ENCODE measurements at places on chromosomes 2 and 18. TPM values are rescaled to one million over a fixed set of nuclear protein-coding genes. Genes with fewer than 3 reads are reported as not detected.

DNA sequence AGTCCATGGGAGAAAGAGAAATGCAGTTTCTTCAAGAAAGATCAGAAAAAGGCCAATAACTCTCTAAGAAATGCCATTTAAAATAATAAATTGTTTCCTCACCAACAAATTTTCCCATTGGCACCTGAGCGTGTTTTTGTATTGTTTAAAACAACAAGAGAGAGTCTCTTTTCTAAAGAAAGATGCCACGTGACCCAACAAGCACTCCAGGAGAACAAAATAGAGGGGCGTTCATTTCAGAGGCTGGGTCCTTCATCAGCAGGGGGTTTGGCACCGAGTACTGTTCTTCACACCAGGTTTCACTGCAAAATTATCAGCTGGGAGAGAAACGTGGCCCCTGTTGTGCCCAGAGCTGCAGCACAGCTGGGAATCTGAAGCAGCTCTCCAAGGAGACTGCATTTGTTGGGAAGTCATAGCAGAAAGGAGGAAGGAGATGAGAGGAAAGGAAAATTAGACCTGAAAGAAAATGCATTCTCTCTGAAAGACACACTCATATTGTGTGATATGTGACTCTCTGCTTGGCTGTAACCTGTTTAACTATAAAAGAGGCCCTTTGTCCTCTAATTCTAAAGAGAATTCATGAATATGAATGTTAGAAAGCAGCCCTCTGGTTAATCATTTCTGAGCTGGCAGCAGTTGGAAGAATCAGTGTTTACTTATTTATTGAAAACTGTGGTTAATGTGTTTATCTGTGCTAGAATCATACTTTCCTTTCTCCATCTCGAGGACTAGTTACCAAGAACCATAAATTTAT is 205.3 kb upstream of the CDH20 start:
- H3K4me3 ChIP-seq = no peak overlapping the region
- H3K27ac ChIP-seq = no peak overlapping the region
- H3K4me1 ChIP-seq = no peaks in the 10 kb centered on the region
- no peaks in the 10 kb centered on the region for H3K36me3 ChIP-seq
- H3K27me3 ChIP-seq = no peaks in the 10 kb centered on the region
- DNase-seq = no peak

DNA sequence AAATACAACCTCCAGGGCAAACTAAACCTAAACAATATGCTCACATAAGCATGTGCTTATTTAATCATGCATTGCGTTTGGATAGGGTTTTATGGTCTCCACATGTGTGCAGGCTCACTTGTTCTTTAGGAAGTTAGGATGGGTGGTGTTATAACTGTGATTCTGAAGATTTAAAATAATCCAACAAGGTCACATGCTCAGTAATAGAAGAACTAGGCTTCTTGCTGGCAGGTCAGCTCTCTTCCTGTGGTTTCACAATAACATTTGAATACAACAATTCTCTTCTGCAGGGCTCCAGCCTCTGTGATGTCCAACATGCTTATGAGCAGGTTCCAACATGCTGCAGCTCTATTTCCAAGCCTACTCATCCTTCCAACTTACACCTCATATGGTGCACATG is 84.0 kb downstream of the MYL12B start:
- H3K4me3 ChIP-seq = no peak overlapping the region
- H3K27ac ChIP-seq = no peak overlapping the region
- H3K27me3 ChIP-seq = no peaks in the 10 kb centered on the region
- peaks cover 7% of the 10 kb centered on the region for H3K4me1 ChIP-seq

DNA sequence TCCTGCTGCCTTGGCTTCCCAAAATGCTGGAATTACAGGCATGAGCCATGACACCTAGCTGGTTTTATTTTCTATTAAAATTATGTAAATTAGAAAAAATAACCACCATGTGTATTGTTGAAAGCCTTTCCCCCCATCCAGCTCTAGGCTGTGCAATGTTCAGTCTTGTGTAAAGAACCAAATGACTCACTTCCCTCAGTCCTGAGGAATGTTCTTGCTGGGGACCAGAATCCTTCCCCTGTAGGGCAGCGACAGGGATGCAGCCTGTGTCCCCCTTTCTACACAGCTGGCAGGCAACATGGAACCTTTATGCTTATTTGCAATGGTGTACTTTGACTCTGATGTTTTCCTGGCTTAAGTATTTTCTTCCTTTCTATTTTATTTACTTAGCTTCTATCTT is 29.4 kb downstream of the AOX1 start:
- no peak overlapping the region for H3K4me3 ChIP-seq
- peaks cover 32% of the 10 kb centered on the region for H3K4me1 ChIP-seq
- no peaks in the 10 kb centered on the region for H3K27me3 ChIP-seq
- H3K36me3 ChIP-seq = no peaks in the 10 kb centered on the region
- H3K27ac ChIP-seq = peak overlapping the region; percentile 80
- DNase-seq = peak; percentile 70

DNA sequence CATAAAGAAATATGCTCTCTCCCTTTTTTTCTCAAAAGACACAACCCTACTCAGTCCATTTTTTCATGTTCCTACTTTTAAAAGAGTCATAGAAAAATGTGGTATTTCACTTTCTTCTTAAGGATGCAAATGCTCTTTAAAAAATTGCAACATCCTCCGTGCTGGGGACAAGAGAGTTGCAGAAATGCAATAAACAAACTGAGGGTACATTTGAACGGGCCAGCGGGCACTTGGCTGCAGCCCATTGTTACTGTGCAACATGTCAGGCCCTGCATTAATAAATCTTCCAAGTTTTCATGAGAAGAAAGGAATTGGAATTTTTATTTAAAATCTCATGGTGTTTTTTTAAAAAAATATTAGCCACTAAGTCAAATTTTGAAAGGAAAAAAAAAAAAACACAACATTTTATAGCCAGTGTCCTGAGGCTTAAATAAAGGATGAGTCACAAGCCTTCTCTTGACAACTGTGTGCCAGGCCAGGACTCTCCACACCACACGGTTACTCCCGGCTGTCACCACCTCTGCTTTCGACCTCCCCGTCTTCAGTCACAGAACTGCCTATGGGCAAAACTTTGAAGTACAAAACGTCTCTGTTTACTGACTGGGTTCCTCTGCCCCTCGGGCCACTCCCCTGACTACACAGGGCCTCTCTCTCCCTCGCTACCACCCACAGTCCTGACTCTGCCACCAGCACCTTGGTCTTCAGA is 57.5 kb upstream of the MFF start:
- H3K4me1 ChIP-seq = no peaks in the 10 kb centered on the region
- H3K4me3 ChIP-seq = no peak overlapping the region
- no peaks in the 10 kb centered on the region for H3K27me3 ChIP-seq
- H3K27ac ChIP-seq = no peak overlapping the region

- H3K4me3 ChIP-seq = no peak overlapping the region
- DNase-seq = no peak
- H3K27me3 ChIP-seq = no peaks in the 10 kb centered on the region
- H3K36me3 ChIP-seq = no peaks in the 10 kb centered on the region
Observed at GRCh38 chr2:120398996-120399888, 53.3 kb downstream of the INHBB start.

- H3K4me3 ChIP-seq = no peak overlapping the region
- H3K4me1 ChIP-seq = no peaks in the 10 kb centered on the region
- H3K27ac ChIP-seq = no peak overlapping the region
Observed at GRCh38 chr2:99421469-99421868, 68.3 kb downstream of the REV1 start.

BBS5 gene
- not detected for polyA plus RNA-seq

MRPL19 gene
- 25.0 TPM for polyA plus RNA-seq

All from CD14-positive monocyte (primary cell).